ENCODE measurements at places on chromosomes 6 and 20.

DNA sequence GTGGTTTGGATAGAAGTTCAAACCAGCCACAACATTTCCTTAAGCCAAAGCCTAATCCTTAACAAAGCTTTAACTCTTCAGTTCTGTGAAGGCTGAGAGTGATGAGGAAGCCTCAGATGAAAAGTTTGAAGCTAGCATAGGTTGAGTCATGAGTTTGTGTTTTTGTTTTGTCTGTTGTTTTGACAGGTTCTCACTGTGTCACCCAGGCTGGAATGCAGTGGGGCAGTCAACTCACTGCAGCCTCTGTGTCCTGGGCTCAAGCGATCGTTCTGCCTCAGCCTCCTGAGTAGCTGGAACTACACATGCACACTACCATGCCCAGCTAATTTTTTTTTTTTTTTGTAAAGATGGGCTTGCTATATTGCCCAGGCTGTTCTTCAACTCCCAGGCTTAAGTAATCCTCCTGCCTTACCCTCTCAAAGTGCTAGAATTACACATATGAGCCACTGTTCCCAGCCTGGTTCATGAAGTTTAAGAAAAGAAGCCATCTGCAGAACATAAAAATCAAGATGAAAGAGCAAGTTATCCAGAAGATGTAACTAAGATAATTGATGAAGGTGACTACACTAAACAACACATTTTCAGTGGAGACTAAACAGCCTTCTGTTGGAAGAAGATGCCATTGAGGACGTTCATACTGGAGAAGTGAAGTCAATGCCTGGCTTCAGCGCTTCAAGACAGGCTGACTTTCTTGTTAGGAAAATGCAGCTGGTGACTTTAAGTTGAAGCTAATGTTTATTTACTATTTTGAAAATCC lies 96.2 kb downstream of the SMAP1 start:
- no peak for DNase-seq

GRCh38 chr6:91149246-91149955 lies 562.5 kb upstream of the MAP3K7 start:
- no peak for DNase-seq

DNA sequence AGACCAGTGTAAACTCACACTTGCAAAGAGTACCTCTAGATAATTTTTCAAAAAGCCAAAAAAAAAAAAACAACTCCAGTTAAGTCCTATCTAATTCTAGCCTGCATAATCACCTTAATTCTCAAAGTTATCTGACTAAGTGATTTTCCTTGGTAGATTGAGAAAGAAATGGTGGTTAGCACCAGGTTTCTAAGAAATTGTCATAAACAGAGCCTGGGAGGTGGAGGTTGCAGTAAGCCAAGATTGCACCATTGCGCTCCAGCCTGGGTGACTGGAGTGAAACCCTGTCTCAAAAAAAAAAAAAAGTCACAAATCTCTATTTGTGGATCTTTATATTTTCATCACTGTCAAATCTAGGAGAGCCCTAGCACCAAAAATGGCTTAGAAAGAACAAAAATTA lies 8.9 kb downstream of the FBXO5 start:
- DNase-seq: no peak

DNA sequence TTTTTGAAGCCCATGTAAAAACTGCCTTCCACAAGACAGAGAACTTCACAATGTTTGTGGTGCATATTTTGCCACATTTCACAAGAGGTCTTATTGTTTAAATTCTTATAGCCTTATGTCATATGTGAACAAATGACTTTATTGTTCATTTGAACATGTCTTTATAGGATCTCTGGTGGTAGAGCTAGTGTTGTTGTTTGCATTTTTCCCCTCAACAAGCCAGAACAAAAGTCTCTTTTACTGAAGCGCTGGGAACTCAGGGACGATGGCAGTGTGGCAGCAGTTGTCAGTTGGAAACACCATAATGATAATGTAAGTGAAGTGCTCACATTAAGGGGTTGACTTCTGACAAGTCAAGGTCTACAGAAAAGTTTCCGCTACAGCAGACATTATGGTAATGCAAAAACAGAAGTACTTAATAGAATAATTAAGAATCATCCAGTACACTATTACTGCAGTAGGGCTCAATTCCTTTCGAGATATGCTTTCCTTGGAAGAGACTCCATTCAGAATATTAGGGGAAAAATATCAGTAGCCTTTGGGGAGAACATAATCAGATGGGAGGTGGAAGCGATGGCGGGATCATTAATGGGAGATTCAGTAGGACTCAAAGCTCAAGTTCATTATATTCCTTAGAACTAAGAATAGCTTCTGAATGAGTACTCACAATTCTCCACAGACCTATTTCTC lies 180.0 kb downstream of the GJA10 start:
- no peak for DNase-seq

- no peak for DNase-seq
Measured at GRCh38 chr6:142335415-142335814, 33.6 kb downstream of the ADGRG6 start.

GRCh38 chr20:37523911-37524700 lies 3.1 kb downstream of the NNAT start:
- no peak for DNase-seq

- DNase-seq: no peak
Measured at GRCh38 chr6:136024711-136025110, 173.2 kb downstream of the PDE7B start.

DNA sequence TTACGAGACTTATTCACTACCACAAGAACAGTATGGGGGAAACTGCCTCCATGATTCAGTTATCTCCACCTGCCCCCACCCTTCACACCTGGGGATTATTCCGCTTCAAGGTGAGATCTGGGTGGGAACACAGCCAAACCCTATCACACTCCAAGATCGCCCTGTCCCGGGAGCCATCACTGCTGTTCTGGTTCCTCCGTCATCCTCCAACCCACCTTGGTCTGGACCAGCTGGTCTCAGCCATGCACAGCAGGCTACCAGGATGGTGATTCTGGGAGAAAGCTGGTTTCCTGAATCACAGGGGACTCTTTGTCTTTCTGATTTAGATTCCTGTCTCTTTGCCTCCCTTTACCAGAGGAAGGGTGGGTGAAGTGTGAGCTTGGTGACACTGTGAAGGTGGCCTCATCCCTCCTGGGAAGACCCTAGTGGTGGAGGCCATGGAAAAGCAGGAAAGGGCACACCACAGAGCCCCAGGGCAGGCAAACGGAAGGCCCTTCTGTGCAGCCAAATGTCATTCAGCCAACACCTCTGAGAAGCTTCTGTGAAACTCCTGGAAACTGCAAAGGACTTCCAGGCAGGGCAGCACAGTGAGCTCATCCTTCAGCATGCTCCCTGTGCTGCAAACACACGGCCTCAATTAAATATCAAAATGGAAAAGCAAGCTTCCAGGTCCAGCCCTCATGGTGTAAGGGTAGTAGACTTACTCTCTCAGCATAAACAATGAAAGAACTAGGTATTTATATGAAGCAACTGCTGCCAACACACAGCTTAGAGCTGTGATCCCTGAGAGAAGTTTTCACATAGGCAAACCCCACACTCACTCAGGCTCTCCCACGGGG lies 169.8 kb downstream of the ANKRD60 start:
- DNase-seq: no peak

- no peak for DNase-seq
Measured at GRCh38 chr6:25041485-25042035, 105.8 kb upstream of the RIPOR2 start.

- DNase-seq: no peak
Measured at GRCh38 chr6:35488517-35488862, 8.4 kb downstream of the TEAD3 start.

- DNase-seq: no peak
Measured at GRCh38 chr6:3777730-3778461, 26.4 kb upstream of the PXDC1 start.

GRCh38 chr20:17648315-17648646 lies 33.8 kb downstream of the RRBP1 start:
- DNase-seq: no peak

GRCh38 chr6:86477500-86478148 lies 459.7 kb upstream of the HTR1E start:
- no peak for DNase-seq

- no peak for DNase-seq
Measured at GRCh38 chr20:47668313-47669151, 116.7 kb downstream of the SULF2 start.

DNA sequence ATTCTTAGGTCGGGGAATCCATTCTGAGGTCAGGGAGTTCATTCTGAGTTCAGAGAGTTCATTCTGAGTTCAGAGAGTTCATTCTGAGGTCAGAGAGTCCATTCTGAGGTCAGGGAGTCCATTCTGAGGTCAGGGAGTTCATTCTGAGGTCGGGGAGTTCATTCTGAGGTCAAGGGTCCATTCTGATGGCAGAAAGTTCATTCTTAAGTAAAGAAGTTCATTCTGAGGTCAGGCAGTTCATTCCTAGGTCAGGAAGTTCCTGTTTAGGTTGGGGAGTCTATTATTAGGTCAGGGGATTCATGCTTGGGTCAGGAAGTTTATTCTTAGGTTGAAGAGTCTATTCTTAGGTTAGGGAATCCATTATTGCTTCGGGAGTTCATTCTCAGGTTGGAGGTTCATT lies 16.5 kb upstream of the NXT1 start:
- no peak for DNase-seq

DNA sequence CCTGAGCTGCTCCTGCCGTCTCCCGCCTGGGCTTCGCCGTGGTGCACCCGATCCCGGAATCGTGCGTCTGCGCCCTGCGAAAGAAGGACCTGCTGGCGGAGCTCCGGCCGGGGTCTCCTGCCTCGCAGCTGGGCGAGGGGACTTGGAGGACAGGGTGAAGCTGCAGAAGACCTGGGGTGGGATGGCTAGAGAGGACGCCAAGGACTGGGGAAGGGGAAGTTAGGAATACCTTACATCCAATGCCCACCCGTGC lies 150.2 kb downstream of the PRL start:
- no peak for DNase-seq

- DNase-seq: no peak
Measured at GRCh38 chr6:101847690-101848089, 454.2 kb downstream of the GRIK2 start.

DNA sequence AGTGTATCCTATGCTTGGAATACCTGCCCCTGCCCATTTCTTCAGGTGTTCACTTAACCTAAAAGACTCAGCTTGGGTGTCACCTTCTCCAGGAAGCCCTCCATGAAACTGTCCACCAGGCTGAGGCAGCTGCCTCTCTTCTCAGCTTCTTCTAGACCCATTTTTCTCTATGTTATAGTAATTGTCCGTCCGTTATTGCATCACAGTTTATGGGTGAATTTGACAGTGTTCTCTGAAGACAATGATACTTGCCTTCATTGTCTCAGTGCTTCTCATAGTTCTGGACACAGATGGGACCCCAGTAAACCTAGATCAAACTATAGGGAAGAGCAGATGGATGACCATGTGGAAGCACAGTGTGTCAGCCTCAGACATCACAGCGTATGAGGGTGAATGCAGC lies 238.0 kb upstream of the MOCS1 start:
- DNase-seq: no peak

GRCh38 chr6:39948199-39948791 lies 14.0 kb upstream of the MOCS1 start:
- no peak for DNase-seq

DNA sequence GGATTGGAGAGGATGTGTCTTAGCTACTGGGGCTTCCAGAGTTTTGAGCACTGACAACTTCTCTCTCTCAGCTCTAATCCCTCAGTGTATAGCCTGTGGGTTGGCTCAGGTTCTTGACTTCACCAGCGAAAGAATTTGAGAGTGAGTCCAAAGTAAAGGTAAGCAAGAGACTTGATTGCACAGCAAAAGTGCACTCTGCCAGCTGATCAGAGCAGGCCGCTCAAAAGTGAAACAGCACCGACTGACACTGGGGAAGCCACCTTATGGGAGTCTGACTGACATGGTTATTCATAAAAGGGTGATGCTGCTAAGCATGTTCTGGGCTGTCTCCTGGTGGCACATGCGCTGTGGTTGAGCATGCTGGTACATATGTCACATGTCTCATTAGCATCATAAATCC lies 389.5 kb downstream of the CBLN4 start:
- no peak for DNase-seq

DNA sequence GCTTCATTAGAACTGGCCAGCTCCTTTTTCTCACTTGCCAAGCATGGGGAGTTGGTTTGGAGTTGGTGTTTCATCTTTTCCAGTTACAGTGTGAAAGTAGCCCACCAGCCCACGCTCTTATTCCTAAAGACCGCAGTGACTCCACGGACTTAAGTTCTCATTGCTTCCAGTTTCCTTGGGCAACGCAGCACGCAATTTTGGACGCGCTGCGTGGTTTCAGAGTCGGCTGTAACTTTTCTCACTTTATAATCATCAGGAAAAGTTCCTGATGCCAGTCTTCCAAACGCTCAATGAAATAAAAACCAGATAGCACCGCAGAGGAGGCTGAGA lies 381 bp upstream of the PEX7 start:
- DNase-seq: no peak

DNA sequence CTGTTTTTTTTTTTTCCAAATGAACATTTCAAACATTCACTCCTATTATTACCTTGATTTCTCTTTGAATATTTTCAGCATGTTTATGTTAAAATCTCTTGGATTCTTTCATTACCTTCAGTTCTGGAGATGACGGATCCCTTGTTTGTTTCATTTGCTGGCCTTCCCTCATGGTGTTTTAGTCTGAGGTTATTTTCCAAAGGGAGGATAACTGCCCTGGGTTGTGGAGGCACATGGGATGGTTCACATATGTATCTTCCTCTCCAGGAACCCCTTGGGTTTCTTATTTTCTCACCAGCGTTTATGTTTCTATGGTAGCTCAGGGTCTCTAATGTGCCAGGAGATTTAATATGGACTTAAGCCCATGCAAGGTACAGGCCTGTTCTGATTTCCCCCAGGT lies 36.3 kb downstream of the ECT2L start:
- DNase-seq: no peak

DNA sequence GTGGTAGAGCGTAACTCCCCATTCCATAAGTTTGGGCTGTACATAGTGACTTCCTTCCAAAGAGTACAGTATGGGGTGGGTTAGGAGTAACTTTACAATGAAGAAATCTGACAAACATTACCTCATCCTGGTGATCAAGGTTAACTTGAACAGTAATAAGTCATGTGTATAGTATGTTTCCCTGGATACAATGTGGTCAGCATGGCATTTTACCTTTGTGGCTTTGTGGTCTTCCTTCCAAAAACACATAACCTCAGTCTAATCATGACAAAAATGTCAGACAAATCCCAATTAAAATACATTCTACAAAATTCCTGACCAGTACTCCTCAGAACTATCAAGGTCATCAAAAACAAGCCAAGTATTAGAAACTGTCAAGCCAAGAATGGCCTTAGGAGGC lies 225.1 kb downstream of the UBE3D start:
- DNase-seq: no peak

- DNase-seq: no peak
Measured at GRCh38 chr6:3193102-3193849, 34.2 kb downstream of the TUBB2B start.
